Epithelial cell of prostate (primary cell): ENCODE measurements at places on chromosomes 11 and 22.

- no peak for DNase-seq
Observed at GRCh38 chr11:103794262-103794661, 242.2 kb upstream of the DDI1 start.

DNA sequence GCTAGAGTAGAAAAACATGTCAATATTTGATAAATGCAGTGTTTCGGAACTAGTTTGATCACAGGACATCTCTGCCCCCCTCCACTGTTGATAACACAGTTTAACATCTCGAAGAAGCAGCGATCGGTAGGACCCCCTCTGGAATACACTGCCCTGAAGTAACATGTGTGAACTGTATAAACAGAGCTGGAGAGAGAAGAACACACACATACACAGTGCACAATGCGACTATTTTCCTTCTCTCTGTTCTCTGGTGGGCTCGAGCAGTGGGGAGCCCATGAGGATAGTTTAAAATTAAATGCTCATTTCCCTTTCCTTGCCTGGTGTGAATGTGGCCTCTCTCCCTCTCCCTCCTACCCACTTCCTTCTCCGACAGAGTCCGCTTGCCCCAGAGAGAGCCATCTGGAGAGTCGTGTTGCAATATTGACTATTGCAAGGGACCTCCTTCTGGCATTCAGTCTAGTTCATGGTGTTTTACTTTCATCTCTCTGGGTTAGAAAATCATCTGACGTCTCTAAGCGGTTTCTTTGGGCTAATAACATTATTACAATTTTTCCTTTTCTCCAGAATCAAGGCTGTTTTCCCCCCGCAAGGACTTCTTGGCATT lies 51.6 kb upstream of the BARX2 start:
- no peak for DNase-seq

- no peak for DNase-seq
Observed at GRCh38 chr11:69892237-69892985, 73.2 kb upstream of the FGF3 start.

GRCh38 chr11:111604392-111605009 lies 2.3 kb downstream of the SIK2 start:
- DNase-seq = no peak

- no peak for DNase-seq
Observed at GRCh38 chr11:20444535-20444934, 57.0 kb downstream of the PRMT3 start.

GRCh38 chr11:76786441-76787014 lies 3.4 kb downstream of the TSKU start:
- no peak for DNase-seq

- DNase-seq = no peak
Observed at GRCh38 chr22:35656284-35656752, 8.1 kb downstream of the APOL6 start.

DNA sequence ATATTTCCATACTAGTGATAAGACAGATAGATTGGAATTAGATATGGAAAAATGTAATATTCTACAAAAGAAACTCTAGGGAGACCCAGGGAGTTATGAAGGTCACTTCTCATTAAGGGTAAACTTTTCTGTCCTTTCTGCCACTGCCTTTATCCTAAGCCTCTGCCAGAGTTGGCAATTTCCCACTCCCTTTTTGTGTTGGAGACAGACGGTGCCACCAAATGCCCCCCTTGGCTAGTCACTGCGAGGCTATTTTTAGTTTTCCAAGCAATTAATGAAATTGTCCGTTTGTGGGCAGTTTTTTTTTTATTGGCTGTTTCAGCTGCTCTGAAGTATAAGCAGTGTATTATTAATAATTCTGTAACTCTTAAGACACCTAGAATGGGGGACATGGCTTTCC lies 67.6 kb upstream of the TENM4 start:
- no peak for DNase-seq

DNA sequence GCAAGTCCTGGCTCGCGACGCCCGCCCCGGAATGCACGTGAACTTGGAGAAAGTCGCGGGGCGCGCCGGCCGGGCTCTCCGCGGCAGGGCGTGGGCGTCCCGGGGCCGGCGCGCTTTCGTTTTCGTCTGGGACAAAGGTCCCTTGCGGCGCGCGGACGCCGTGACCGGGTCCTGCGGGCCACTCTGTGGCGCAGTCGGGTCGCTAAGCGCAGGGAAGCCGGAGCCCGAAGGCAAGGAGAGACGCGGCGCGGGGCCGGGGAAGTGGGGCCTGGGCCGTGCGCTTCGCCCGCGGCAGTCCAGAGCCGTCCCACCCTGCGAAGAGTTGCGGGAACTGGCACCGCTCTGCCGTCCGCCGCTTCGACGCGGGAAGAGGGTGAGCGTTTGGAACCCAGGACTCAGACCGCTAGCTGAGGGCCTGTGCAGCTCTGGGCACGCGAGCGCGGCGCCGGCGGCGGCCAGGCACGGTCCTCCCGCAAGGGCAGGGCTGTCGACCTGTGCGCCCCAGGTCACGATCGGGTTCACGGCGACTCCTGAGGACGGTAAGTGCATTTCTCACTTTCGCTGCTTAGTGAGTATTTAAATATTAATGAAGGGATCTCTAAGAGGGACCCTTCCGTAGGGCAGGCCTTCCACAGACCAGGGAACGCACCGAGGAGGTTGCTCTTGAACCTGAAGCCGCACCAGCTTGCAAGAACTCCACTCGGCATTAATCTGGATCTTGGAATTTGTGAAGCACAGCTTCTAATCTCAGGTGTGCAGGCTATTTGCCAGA lies 78.0 kb upstream of the PPARA start:
- DNase-seq = no peak

DNA sequence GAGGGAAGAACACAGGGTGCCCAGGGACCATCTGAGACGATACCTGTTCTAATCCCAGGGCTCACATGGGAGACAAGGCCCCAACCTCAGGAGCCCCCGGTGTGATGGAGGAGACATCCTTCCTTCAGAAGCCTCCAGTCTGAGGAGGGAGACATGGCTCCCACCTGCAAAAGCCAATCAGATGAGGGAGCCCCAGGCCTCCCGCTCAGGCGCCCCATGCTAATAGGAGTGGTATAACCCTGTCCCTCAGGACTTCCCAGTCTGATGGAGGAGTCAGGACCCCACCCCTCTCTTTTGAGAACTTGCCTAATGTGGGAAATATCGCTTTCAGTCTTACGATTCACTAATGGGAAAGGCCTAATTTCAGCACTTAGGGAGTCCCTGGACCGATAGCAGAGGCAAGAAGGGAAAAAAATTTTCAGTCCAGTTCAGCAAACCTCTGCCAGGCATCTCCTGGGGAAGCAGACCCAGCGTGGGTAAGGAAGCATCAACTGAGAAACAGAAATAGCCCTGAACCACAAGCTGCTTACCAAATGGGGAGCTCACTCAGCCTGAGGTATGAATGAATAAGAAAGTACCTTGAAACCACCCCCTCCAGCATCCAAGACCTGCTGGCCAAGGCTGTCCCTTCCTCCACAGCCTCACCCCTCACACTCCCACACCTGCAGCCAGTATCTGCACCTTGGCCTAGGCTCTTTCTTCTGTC lies 5.9 kb downstream of the ARRB1 start:
- DNase-seq = no peak

DNA sequence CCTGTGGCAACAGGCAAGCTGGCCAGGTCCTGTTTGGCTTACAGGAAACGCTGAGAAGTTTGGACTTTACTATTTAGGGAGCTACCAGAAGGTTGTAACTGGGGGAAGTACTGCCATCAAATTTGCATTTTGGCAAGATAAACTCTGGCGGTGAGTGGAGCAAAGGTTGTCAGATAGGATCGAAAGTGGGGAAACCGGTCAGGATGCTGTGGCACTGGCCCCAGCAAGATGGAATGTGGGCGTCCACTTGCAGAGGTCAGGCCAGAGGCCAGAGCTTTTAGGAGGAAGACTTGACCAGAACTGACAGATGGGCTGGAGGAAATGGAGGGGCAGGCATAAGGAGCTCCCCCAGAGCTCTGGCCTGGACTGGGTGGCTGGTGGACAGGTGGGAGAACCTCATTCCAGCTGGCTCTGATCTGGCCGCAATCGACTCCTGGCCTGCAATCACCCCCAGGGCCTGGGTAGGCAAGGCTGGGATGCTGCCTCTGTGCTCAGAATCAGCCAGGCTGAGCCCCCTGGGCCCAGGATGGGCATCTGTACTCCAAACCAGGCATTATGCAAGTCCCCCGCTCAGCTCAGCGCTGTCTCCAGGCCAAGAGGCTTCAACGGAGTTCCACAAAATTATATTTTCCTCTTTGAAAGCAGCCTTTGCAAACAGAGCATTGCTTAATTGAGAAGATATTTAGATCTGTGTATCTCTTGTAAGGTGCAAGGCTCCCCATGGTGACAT lies 178.3 kb upstream of the NECTIN1 start:
- DNase-seq = no peak

- no peak for DNase-seq
Observed at GRCh38 chr11:47572715-47573255, 6.0 kb downstream of the KBTBD4 start.

DNA sequence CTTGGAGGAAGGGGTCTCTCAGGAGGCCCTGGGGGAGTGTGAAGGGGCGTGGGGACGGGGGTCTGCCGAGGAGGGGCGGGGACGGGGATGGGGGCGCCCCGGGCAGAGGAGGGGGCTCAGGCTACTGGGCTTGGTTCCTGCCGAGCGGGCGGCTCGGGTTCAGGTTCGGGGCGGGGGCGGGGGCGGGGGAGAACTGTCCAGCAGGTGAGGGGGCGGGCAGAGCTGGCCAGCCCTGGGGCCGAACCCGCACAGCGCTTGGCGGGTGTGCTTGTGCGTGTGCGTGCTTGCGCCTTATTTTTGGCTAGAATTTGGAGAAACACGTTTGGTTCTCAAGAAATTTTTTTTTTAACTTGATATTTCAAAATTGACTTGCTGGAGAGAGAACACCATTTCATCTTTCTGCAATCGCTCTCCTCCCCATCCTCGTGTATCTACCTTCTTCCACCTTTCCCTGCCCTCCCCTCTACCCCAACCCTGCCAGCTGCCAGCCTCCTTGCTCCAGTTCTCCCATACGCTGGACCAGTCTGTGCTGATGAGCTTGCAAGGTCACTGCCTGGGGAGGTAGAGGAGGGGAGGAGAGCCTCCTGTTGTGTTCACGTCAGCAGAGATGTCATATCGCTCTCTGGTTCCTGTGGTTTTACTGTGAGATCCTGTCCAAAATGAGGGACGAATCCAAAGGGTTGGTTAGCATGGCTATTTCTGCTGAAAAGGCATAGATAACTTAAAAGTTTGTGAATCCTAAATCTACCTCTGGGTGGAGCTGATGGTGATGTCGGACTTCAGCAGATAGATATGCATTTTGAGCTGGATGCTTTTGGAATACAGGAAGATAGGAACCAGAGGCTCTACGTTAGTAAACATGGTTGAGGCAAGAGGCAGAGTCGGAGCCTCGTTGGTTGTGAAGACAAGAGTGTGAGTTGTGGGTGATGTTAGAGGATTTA lies 668 bp downstream of the MADD start:
- no peak for DNase-seq

DNA sequence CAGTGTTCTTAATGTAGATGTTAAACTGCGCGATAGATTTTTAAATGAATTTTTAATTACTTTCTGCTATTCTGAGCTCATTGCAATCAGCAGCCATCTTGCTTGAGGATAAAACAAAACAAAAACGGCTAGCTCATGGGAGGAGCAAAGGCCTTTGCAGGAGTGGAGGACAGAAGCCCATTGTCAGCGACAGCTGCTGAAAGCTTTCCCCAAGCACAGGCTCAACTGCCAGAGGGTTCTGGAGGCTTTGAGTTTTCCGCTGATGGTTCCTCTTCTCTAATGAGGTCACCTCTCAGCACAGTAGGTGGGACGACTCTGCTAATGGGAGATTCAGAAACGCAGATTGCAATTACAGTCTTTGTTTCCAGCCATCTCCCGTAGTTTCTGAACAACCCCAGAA lies 167.1 kb upstream of the TTC12 start:
- no peak for DNase-seq

DNA sequence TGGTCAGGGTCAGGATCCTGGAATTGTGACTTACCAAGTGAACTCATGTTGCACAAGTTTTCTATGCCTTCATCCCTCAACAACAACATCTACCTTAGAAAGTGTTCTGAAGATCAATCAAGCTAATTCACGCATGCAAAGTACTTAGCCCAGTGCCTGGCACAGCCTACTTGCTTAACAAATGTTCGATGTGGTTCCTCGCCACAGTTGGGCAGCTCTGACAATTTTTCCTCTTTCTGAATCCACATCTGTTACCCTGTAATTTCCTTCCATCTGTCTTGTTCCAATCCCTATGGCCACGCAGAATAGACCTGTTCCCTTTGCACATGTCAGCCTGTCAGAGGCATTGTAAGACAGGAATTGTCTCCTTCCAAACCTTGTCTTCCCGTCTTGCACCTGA lies 1415.2 kb downstream of the TBC1D22A start:
- DNase-seq = no peak

- peak; percentile 84 for DNase-seq
Observed at GRCh38 chr11:27201454-27202302, 161.1 kb downstream of the BBOX1 start.

DNA sequence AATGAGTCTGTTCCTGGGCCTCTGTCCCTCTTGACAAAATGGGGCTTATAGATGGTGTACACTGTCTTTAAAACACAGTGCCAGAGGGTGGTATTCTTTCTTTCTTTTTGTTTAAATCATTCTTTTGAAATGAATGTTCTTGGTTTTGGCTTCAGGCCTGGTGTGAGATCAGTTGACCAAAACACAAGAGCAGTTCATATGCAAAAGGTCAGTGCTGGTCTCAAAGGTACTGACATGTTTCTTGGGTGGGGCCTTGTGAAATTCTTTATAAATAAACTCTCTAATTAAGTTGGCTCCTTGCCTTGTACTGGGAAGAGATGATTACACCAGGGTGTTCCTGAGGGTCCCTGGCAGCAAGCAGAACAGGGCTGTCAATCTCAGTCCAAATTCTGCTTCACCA lies 110.0 kb downstream of the FBXO7 start:
- no peak for DNase-seq

GRCh38 chr11:33530815-33531214 lies 169.8 kb downstream of the C11orf91 start:
- DNase-seq = no peak

- DNase-seq = no peak
Observed at GRCh38 chr11:16862726-16863125, 124.3 kb downstream of the C11orf58 start.

GRCh38 chr22:49046000-49046545 lies 781.6 kb downstream of the BRD1 start:
- no peak for DNase-seq

- DNase-seq = no peak
Observed at GRCh38 chr11:117316197-117316961, at the start of gene BACE1. TSS of gene BACE1 (minus strand) at chr11:117316256. CDS start at chr11:117315795, 461 bp downstream.

DNA sequence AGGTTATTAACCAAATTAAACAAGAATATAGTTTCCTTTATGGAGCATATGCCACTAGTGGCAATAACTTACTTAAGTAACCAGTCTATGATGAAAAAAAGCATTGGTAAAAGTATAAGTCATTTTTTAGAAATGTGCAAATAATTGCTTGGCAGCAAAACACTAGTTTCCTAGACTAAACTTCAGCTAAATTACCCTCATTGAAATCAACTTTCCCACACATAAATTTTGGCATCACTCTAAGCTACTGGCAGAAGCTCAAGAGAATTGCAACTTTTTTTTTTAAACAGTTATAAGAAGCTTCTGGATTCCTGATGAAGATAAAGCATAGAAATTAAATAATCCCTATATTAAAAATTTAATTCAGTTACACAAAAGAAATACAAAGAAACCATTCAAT lies 12.5 kb downstream of the CCDC34 start:
- no peak for DNase-seq

GRCh38 chr22:25078591-25078990 lies 121.1 kb upstream of the CRYBB3 start:
- DNase-seq = no peak
